ENCODE measurements at places on chromosomes 6 and 20.
A peak's percentile ranks its signal among the peaks of the same experiment; 100 is the strongest.

DNA sequence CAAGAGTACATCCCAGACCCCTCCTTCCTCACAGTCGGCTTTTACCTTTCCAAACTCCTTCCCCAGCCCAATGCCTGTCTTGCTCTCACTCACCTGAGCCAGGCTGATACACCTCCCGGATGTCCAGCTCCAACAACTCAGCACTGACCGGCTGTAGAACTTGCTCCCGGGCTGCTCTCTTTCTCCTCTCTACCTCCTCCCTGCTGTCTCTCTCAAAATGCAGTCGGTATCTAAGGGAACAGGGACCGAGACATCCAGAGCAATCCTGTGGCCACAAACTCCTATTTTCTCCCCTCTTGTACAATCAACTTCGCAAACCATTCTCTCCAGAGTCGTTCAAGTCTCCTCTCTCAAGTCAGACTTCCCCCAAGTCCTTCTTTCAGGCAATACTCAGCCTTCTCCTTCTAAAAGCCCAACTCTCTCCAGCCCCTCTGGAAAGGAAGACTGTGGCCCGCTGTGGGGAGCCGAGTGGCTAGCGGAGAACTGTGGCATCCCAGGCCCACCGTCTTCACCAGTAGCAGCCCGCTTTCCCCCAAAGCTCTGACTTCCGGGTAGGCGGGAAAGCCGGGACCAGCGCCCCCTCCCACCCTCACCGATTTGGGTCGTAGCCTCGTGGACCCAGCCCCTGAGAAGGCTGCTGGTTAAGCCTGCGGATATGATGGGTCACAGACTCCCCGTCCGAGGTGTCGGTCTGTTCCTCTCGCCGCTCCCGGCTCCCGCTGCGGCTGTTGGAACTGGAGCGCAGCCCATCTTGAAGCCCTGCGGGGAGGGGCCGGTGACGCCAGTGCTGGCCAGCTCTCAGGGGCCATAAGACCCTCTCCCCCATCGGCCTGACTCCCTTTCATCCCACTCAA lies 1.1 kb downstream of the GNL1 start:
- DNase-seq: no peak

DNA sequence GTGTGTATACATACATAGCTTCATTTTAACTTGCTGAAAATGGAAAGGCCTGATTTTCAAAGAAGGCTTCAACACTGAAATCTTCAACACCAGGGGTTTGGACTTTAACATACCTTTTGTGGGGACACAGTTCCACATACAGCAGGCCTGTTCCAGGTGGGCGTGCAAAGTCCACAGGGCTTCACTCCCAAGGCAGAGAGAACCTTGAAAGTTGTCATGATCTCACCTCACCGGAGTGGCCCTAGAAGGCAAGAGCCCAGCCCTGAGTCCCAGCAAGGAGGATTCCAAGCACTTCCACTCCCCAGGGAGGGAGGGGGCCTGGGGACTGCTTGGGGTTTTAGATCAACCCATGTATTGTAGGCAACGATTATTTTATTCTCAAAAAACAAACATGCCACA lies 47.2 kb downstream of the TMEM242 start:
- DNase-seq: no peak

GRCh38 chr6:38476888-38477287 lies 162.8 kb downstream of the BTBD9 start:
- no peak for DNase-seq

DNA sequence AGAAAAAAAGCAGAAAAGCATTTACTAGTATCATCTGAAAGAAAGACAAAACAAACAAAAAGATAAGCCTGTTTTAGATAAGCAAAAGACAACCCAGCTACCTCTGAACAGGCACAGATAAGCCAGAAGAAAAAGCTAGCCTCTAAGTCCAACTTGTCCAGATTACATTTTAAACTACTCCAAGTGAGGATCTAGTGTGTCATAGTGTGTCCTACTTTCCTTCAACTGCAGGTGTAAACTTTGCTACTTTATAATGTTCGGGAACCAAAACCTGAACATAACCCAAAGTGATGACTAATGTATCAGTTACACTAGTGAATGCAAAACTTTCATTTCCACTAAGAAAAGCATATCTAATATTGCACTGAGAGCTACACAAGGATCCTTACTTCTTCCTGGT lies 19.5 kb downstream of the ADNP start:
- no peak for DNase-seq

DNA sequence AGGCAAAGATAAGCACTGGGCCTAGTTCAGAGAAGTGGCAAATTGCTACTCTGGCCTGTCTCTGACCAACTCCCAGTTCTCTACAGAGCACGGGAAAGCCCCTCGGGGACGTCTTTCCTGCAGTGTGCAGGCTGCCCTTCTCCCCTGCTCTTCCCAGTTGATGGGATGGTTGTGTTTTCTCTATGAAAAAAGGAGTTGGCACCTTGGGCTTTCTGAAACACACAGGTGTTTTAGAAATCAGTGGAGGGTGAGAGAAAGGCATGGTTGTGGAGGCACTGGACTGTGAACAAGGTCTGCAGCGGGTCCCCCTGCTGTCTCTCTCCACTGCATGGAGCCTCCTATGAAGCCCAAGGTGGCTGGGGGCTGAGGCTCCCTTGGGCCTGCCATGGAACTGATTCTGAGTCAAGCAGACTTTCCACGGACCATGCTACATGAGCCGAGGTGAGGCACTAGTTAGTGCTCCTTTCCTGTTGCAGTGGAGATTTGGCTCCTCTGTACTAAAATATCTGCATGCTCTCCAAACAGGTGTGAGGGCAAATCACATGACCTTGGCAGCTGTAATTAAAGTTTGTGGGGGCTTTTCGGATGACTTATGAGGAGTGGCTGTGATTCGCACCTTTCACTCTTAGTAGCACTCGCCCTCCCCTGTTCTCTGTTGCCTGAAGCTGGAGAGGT lies 16.3 kb downstream of the GTSF1L start:
- no peak for DNase-seq

DNA sequence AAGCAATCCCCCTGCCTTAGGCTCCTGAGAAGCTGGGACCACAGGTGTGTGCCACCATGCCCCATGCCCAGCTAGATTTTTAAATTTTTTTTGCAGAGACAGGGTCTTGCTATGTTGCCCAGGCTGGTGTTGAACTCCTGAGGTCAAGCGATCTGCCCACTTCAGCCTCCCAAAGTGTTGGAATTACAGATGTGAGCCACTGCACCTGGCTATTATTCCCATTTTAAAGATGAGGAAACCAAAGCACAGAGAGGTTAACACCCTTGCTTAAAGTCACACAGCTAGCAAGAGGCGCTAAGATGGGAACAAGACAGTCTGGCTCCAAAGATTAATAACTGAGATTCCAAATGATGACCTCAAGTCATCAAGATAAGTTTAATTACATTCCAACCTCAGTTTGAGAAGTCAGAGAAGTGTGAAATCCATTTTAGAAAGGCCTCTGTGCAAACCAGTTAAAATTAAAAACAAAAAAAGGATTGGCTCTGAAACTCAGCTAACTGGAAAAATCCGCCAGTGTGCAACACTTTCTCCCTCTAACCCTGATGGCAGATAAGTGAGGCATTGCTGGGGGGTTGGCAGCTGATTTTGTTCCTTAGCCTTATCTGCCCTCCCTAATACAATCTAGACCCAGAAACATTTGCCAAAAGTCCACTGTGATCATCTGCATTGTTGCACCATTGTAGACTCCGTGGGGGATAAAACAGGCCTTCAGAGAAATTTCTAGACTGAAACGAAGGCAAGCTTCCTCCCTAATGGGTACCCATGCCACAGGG lies 55.5 kb downstream of the CPNE5 start:
- no peak for DNase-seq

DNA sequence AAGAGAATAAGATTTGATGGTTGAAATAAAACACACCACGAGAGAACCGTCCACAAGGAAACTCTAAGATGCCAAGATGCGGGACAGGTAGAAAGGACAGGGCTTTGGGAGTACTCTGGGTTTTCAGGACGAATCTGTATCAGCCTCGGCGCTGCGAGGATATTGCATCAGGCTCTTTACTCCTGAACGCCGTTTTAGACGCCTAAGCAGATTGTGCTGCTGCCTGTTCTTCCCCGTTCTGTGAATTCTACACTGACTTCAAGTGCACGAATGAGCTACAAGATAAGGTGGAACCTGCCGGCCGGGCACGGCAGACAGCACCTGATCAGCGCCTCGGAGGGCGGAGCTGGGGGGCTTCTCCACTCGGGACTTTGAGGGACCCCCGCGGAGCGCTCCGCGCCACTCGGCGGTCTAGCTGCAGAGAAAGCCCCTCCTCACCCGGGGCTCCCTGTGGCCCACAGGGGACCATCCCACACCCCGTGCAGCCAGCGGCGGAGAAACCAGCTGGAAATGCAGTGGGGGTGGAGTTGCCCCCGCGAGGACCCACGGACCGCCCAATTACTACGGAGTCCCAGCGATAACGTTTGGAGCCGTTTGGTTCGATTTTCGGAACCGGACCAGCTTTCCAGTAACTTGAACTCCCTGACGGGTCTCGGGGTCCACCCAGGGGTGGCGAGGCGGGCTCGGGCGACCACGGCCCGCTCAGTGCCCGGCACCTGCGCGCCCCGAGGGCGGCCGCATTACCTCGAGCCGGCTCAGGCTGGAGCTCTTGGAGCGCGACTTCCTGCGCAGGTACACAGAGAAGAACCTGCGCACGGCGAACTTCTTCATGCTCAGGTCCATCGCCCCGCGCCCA lies 646 bp downstream of the RPS6KA2 start:
- peak; percentile 11 for DNase-seq

DNA sequence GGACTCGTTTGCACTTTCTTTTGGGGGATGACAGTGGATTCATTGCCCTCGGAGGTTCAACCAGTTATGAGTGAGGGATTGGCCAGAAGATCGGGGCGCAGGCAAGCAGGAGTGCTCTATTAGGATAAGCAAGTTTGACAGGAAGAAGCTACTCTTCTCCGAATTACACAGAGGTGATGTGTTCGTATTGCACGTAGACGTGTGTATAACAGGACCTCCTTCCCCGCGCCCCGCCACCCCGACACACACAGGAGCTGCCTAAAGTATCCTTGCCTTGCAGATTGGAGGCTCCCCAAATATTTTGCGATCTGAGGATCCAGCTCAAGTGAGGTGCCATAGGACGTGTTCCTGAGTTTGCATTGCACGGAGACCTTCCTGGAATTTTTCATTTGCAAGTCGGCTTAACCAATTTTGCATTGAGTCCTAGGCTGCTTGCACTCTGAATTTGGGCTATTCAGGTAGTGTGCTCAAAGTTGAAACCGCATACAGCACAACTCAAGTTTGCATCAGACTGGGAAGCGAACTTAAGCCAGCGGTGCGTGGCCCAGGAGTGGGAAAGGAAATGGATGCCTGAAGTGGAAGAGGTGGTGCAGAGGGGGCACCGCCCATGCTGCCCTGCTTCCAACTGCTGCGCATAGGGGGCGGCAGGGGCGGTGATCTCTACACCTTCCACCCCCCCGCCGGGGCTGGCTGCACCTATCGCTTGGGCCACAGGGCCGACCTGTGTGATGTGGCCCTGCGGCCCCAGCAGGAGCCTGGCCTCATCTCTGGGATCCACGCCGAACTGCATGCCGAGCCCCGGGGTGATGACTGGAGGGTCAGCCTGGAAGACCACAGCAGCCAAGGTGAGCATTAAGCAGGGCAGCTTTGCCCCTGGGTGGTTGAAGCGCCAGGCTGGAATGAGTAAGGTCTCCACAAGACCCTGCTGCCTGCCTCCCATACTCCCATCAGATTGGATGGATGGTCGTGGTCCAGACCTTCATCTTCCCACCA lies 770 bp downstream of the TCF19 start:
- no peak for DNase-seq

GRCh38 chr6:128112494-128112893 lies 211.6 kb upstream of the THEMIS start:
- no peak for DNase-seq

GRCh38 chr20:2331901-2332565 lies 36.2 kb downstream of the TGM3 start:
- no peak for DNase-seq

DNA sequence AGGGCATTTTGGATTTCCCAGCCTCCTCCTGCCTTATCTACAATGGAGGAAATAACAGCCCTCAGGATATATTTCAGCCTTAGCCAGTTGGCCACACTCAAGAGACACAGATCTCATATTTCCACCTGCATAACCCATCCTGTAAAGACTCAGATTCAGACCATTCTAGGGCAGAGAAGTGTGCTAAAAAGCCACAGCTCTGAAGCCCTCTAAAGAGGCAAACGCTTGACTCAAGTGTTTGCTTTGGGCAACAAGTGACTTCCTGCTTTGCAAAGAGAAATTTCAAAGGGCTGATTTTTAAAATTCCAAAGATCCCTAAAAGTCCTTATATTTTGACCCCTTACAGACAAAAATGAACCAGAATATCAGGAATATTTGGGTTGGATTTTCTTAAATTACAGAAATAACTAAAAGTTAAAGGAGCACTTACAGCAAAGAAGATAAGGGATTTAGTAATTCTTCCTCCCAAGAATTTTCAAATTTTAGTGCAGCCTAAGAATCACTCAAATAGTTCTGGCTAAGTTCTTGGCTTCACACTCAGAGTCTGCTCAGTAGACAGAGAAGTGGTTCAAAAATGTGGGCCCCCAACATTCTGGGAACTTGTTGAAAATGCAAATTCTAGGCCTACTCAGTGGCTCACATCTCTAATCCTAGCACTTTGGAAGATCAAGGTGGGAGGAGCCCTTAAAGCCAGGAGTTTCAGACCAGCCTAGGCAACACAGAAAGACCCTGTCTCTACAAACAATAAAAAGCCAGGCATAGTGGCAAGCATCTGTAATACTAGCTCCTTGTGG lies 18.9 kb upstream of the ADGRF5 start:
- no peak for DNase-seq

DNA sequence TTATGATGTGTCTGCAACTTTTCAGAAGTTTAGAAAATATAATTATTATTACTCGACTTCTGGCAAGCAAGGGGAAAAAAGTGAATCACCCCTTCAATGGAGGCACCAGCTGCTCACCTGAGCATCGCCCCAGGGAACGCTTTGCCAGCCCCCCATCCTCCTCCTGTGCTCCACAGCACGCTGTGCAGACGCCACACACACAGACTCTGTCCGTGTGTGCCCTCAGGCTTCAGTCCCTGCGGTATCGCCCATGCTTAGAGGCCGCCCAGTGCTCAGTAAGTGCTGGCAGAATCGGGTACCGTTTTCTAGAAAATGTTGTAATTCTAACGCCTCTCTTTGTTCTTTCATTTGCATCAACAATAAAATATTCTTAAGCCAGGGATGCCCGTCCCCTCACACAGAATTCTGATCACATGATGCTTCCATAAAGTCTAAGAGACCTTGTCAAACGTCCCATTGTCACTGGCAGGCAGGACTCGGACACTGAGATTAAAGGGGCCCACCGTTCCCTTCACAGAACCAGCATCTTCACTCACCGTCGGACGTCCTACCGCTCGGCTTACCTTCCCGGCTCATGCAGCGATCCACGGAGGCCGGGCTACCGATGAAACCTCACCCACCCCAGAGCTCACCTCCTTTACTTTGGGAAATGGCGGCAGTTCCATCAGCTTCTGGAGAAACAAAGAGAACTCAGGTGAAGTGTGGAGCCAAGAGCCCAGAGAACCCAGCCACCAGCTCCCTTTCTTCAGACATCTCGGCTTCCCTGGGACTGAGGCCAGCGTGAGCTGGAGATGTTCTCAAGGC lies 105.5 kb downstream of the DLL1 start:
- DNase-seq: no peak

DNA sequence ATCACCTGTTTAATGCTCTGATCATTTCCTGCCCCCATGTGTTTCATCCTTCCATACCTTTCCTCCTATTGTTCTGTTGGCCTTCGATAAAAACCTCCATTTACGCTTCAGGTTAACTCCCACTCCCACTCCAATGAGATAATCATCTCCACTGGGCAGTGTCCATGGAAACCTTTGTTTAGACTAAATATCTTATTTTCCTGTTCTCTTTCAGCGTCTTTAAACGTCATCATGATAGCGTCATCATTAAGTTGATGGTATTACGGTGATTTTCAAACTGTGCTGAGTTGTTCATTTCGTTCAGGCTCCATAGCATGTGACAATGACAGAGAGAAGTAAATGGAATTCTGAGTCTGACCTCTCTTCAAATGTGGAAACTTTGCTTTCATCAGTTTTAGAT lies 970.5 kb upstream of the SLC35B3 start:
- DNase-seq: no peak
